Lower lobe of right lung (tissue), 2 donors: ENCODE measurements at places on chromosomes 4 and X. TPM values are rescaled to one million over a fixed set of nuclear protein-coding genes. Genes with fewer than 3 reads are reported as not detected.

DNA sequence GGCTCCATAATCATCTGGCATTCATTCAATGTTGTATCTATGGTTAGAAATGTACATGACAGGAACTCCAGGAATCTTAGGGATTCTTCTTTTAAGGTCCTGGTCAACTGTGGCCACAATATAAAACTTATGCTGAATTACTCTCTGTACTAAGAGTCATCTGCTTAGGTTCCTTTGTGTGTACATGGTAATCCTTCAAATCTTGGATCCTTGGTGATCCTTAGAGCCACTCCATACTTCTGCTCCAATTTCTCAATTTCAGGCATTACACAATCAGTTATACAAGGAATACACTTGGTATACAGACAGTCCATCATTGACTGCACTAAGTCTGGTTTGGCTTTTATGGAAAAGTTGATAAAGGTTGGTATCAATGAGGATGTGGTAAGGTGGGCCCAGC lies 5.8 kb downstream of the SRD5A3 start:
- no peak for DNase-seq

ADH1B gene
- 644 TPM for total RNA-seq

BEX2 gene
- 14.3 TPM for total RNA-seq

NEIL3 gene
- 1.1 TPM for total RNA-seq

- DNase-seq, result no peak
Measured at GRCh38 chr4:157514711-157515110, 294.2 kb downstream of the GRIA2 start.

SYP gene
- total RNA-seq, result 4.2 TPM

GRCh38 chr4:8085491-8086117 lies 73.0 kb downstream of the ABLIM2 start:
- no peak for DNase-seq

GRCh38 chr4:2433609-2434350 lies 15.0 kb downstream of the CFAP99 start:
- peak; percentile 39 for DNase-seq
